ENCODE measurements at places on chromosomes 1 and 21. TPM values are rescaled to one million over a fixed set of nuclear protein-coding genes. Genes with fewer than 3 reads are reported as not detected.

DNA sequence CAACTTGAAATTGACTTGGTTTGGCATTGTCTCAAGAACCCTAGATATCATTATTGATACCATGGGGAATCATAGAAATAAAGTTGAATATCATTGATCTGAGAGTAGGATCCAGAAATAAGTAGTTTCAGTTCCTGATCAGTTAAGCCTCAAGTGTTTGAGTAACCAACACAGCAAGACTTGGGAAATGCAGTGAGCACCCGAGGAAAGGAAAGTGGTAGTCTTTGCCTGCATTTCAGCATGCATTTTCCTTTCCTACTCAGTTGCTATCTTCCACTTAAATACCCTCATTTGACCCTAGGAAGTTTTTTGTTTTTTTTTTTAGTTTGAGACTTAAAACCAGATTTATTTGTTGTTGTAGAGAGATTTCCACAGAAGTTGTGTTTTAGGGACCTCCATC lies 18.9 kb downstream of the CLEC20A start:
- no peaks in the 10 kb centered on the region for H3K27me3 ChIP-seq
- no peak for DNase-seq
- peaks cover 9% of the 10 kb centered on the region for H3K36me3 ChIP-seq
- no peak overlapping the region for H3K4me3 ChIP-seq
- H3K27ac ChIP-seq, result no peak overlapping the region

- peaks cover 3% of the 10 kb centered on the region for H3K27me3 ChIP-seq
- H3K27ac ChIP-seq, result no peak overlapping the region
- H3K36me3 ChIP-seq, result no peaks in the 10 kb centered on the region
- no peak overlapping the region for H3K4me3 ChIP-seq
- H3K4me1 ChIP-seq, result peaks cover 9% of the 10 kb centered on the region
- peak; percentile 13 for DNase-seq
These were observed 51.5 kb downstream of the SYT14 start for GRCh38 chr1:209989525-209989924.

GRCh38 chr1:224205438-224205840 lies 22.4 kb downstream of the DEGS1 start:
- H3K36me3 ChIP-seq, result no peaks in the 10 kb centered on the region
- no peak for DNase-seq
- no peak overlapping the region for H3K27ac ChIP-seq
- H3K4me1 ChIP-seq, result peaks cover 14% of the 10 kb centered on the region

GRCh38 chr1:191026828-191027227 lies 549.2 kb upstream of the BRINP3 start:
- H3K27ac ChIP-seq, result no peak overlapping the region
- DNase-seq, result no peak
- no peaks in the 10 kb centered on the region for H3K4me1 ChIP-seq
- no peaks in the 10 kb centered on the region for H3K36me3 ChIP-seq

AXDND1 gene
- total RNA-seq, result 2.4 TPM
